ENCODE measurements at places on chromosomes 2 and 18. TPM values are rescaled to one million over a fixed set of nuclear protein-coding genes. Genes with fewer than 3 reads are reported as not detected.
A peak's percentile ranks its signal among the peaks of the same experiment; 100 is the strongest.

DNA sequence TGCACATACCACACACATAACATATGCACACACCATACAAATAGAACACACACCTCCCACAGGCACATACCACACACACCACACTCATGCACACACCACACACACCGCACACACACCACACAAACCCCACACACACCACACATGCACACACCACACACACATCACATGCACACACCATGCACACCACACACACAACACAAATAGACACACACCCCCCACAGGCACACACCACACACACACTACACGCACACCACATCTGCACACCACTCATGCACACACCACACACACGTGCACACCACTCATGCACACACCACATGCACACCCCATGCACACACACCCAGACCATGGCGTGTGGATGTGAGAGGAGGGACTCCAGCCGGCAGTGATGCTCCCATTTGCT is 161.7 kb upstream of the TPO start:
- no peak for DNase-seq
- H3K4me3 ChIP-seq = no peak overlapping the region
- H3K27me3 ChIP-seq = peaks cover 4% of the 10 kb centered on the region
- H3K27ac ChIP-seq = no peak overlapping the region

GRCh38 chr2:122145856-122146255 is 390.4 kb downstream of the TSN start:
- no peaks in the 10 kb centered on the region for H3K4me1 ChIP-seq
- no peaks in the 10 kb centered on the region for H3K27me3 ChIP-seq
- no peak overlapping the region for H3K4me3 ChIP-seq
- DNase-seq = no peak

DNA sequence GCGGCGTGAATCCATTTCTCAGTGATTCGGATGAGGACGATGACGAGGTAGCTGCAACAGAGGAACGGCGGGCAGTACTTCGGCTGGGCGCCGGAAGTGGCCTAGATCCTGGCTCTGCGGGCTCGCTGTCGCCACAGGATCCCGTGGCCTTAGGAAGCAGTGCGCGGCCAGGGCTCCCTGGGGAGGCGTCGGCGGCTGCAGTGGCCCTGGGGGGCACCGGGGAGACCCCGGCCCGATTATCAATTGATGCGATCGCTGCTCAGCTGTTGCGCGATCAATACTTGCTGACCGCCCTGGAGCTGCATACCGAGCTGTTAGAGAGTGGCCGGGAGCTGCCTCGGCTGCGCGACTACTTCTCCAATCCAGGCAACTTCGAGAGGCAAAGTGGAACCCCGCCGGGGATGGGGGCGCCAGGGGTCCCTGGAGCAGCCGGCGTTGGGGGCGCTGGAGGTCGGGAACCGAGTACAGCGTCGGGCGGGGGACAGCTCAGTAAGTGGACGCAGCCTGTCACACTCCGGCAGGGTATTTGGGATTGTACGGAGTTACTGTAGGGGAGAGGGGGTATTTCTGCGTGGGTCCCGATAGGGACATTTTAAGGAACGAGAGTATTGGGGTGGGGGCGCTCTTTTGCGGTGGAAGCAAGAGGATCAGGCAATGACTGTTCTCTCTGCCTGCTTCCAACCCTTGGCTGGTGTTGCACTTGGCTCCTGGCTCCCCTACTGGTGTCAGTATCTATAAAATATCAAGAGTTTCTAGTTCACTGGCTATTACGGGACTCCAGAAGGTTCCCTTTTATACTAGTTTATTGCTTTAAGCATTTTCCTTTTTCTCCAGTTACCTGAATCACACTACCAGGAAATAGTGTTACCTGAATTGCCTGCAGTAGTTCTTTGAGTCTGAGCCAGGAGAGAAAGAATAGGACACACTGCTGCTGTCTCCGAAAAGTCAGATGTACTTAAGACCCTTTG is 772 bp downstream of the RELCH start:
- peaks cover 13% of the 10 kb centered on the region for H3K4me1 ChIP-seq
- peak overlapping the region; percentile 73 for H3K4me3 ChIP-seq
- H3K27me3 ChIP-seq = no peaks in the 10 kb centered on the region
- DNase-seq = peak; percentile 27
- H3K36me3 ChIP-seq = no peaks in the 10 kb centered on the region

DNA sequence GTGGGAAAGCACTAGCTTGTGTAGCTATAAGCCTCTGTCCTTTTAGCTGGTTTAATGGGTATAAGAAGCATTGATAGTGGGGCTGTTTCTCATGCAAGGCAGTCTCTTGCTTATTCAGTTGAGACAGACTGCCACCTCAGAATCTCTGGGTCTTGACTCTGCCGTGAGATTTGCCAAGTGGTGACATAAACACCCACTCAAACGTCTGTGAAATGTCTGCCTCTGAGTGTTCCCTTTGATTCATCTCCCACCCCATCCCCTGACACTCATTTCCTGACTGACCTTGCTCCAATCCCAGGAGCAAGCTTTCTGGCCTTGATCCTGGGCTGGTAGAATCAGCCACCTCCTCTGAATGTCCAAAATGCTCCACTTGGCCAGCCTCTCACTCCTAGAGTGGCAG is 141.9 kb upstream of the RBMS1 start:
- H3K36me3 ChIP-seq = no peaks in the 10 kb centered on the region
- H3K4me3 ChIP-seq = no peak overlapping the region
- H3K4me1 ChIP-seq = peaks cover 42% of the 10 kb centered on the region
- peak; percentile 51 for DNase-seq
- H3K27ac ChIP-seq = peak overlapping the region; percentile 65

GRCh38 chr2:160911258-160911657 is 249.0 kb upstream of the TANK start:
- H3K27ac ChIP-seq = no peak overlapping the region
- H3K4me1 ChIP-seq = peaks cover 14% of the 10 kb centered on the region
- no peaks in the 10 kb centered on the region for H3K36me3 ChIP-seq
- no peaks in the 10 kb centered on the region for H3K27me3 ChIP-seq

GRCh38 chr2:211930331-211930730 is 608.3 kb downstream of the ERBB4 start:
- no peaks in the 10 kb centered on the region for H3K27me3 ChIP-seq
- H3K4me1 ChIP-seq = peaks cover 13% of the 10 kb centered on the region
- H3K27ac ChIP-seq = no peak overlapping the region

DNA sequence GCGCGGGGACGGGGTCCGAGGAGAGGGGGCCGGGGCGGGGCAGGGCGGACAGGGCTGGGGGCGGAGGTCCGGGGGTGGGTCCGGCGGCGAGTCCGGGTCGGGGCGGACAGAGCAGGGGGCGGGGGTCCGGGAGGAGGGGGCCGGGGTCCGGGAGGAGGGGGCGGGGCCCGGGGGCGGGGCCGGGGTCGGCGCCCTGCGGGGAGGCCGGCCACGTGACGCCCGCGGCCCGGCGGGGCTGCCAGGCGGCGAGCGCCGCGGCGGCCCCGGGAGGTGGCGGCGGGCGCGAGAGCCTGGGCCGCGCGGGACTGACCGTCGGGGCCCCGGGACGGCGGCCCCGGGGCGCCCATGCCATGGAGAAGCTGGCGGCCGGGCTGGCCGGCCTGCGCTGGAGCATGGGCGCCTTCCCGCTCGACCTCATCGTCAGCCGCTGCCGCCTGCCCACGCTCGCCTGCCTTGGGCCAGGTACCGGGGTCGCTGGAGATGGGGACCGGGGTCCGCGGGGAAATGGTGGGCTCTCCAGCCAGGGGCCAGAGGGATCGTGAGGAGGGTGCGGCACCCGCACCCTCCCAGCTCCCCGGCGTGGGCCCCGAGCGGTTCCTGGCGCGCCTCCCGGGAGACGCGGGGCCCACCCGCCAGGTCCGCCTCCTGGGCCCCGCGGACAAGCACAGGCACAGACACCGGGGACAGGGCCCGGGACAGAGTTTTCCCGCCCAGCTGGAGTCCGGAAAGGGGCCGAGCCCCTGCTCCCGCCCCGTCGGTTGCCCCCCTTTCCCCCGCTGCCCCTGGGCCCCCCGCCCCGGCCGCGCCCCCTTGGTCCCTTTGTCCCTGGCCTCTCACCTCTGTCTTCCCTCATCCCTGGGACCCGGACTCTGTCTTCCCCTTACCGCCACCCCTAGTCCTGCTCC is at the start of gene GAREM2:
Gene GAREM2, plus strand, starts transcription at position 218 of the 905 bp plus-strand sequence. Its CDS starts 133 bp downstream, at position 351.
- no peak for DNase-seq
- H3K4me3 ChIP-seq = peak within 1 kb of the TSS; percentile 35
- no peaks in the 10 kb centered on the region for H3K36me3 ChIP-seq
- H3K4me1 ChIP-seq = peaks cover 6% of the 10 kb centered on the region
- peaks cover 47% of the 10 kb centered on the region for H3K27me3 ChIP-seq

- H3K27ac ChIP-seq = no peak overlapping the region
- no peaks in the 10 kb centered on the region for H3K27me3 ChIP-seq
- H3K4me1 ChIP-seq = no peaks in the 10 kb centered on the region
- H3K4me3 ChIP-seq = no peak overlapping the region
Measured at GRCh38 chr2:78984386-78984785, 41.1 kb upstream of the REG3G start.

- no peaks in the 10 kb centered on the region for H3K36me3 ChIP-seq
- no peak overlapping the region for H3K4me3 ChIP-seq
- H3K27me3 ChIP-seq = no peaks in the 10 kb centered on the region
- no peak overlapping the region for H3K27ac ChIP-seq
Measured at GRCh38 chr2:3262437-3263388, 114.9 kb downstream of the EIPR1 start.

- H3K4me3 ChIP-seq = no peak overlapping the region
- no peaks in the 10 kb centered on the region for H3K36me3 ChIP-seq
- H3K27ac ChIP-seq = no peak overlapping the region
- no peaks in the 10 kb centered on the region for H3K27me3 ChIP-seq
- DNase-seq = peak; percentile 84
Measured at GRCh38 chr2:240229603-240230235, 89.3 kb upstream of the OTOS start.

GRCh38 chr2:119290859-119291587 is 67.4 kb downstream of the STEAP3 start:
- no peaks in the 10 kb centered on the region for H3K36me3 ChIP-seq
- no peak overlapping the region for H3K27ac ChIP-seq
- H3K4me1 ChIP-seq = no peaks in the 10 kb centered on the region
- H3K27me3 ChIP-seq = peaks cover 26% of the 10 kb centered on the region
- no peak overlapping the region for H3K4me3 ChIP-seq

- H3K36me3 ChIP-seq = no peaks in the 10 kb centered on the region
- peak; percentile 49 for DNase-seq
- no peaks in the 10 kb centered on the region for H3K4me1 ChIP-seq
- no peak overlapping the region for H3K4me3 ChIP-seq
- H3K27ac ChIP-seq = no peak overlapping the region
Measured at GRCh38 chr2:208501206-208501605, 94.6 kb downstream of the PTH2R start.

- H3K27ac ChIP-seq = no peak overlapping the region
- no peaks in the 10 kb centered on the region for H3K27me3 ChIP-seq
- no peaks in the 10 kb centered on the region for H3K4me1 ChIP-seq
- H3K36me3 ChIP-seq = no peaks in the 10 kb centered on the region
Measured at GRCh38 chr18:48562075-48562474, 23.2 kb downstream of the CTIF start.

DNA sequence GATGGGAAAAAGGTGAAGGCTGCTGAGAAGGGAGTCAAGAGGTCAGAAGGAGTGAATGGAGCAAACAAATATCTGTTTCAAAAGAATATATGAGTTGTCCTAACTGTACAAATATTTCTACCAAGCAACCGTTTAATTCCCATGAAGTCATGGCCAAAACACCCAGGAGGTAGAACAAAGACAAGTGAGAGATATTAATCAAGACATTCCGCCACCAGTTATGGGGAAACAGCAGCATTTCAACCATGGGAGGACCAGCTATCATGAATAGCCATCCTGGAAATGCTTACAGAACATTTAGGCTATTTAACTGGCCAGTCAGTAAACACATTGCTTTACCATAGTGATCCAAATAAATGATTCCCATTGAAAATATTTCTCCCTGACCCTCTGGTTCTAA is 396.3 kb downstream of the IRS1 start:
- no peak overlapping the region for H3K27ac ChIP-seq
- no peaks in the 10 kb centered on the region for H3K36me3 ChIP-seq
- no peak for DNase-seq
- no peak overlapping the region for H3K4me3 ChIP-seq
- no peaks in the 10 kb centered on the region for H3K27me3 ChIP-seq

GRCh38 chr2:152426801-152427200 is 91.8 kb downstream of the FMNL2 start:
- no peak for DNase-seq
- no peak overlapping the region for H3K27ac ChIP-seq
- H3K4me3 ChIP-seq = no peak overlapping the region
- no peaks in the 10 kb centered on the region for H3K4me1 ChIP-seq
- no peaks in the 10 kb centered on the region for H3K27me3 ChIP-seq
- H3K36me3 ChIP-seq = no peaks in the 10 kb centered on the region

DNA sequence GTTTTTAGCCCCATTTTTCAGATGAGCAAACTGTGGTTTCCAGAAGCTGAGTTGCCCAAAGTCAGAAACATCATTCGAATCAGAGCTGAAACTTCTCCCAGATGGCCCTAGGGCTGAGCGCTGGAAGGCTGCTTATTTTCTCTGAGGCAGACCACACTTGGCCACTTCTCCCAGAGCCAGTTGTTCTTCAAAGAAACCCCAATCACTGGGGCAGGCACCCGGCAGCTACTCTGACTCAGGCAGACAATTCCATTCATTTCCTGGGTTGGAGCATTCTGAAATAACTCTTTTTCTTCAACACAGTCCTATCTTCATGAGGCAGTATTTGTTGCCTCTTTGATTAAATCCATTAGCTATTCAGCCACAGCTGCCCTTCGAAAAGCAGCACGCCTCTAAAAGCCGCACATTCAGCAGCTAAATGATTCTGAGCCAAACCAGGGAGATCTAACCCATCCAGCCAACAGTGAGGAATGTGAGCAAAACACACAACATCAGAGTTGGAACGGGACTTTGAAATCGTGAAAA is 40.9 kb downstream of the LRATD1 start:
- H3K36me3 ChIP-seq = no peaks in the 10 kb centered on the region
- no peak overlapping the region for H3K4me3 ChIP-seq
- DNase-seq = no peak
- no peaks in the 10 kb centered on the region for H3K4me1 ChIP-seq
- no peak overlapping the region for H3K27ac ChIP-seq

GRCh38 chr18:6207116-6207515 is 207.6 kb downstream of the L3MBTL4 start:
- H3K36me3 ChIP-seq = no peaks in the 10 kb centered on the region
- H3K27me3 ChIP-seq = no peaks in the 10 kb centered on the region
- H3K4me1 ChIP-seq = no peaks in the 10 kb centered on the region
- no peak overlapping the region for H3K27ac ChIP-seq
- H3K4me3 ChIP-seq = no peak overlapping the region

GRCh38 chr2:104945866-104946265 is 92.0 kb downstream of the POU3F3 start:
- H3K4me1 ChIP-seq = no peaks in the 10 kb centered on the region
- DNase-seq = no peak
- no peaks in the 10 kb centered on the region for H3K36me3 ChIP-seq
- H3K4me3 ChIP-seq = no peak overlapping the region
- H3K27ac ChIP-seq = no peak overlapping the region

- H3K27me3 ChIP-seq = peaks cover 6% of the 10 kb centered on the region
- no peak overlapping the region for H3K27ac ChIP-seq
- H3K36me3 ChIP-seq = no peaks in the 10 kb centered on the region
- H3K4me1 ChIP-seq = no peaks in the 10 kb centered on the region
Measured at GRCh38 chr2:38533180-38533579, 69.5 kb downstream of the HNRNPLL start.

The PAX8 gene
- polyA plus RNA-seq = not detected

The DAPL1 gene
- polyA plus RNA-seq = not detected

The PRSS56 gene
- polyA plus RNA-seq = not detected

The GREB1 gene
- polyA plus RNA-seq = 27.1 TPM

The CCT4 gene
- 228 TPM for polyA plus RNA-seq

The CHRNG gene
- 0.37 TPM for polyA plus RNA-seq

The CPSF3 gene
- polyA plus RNA-seq = 57.5 TPM

The WDR12 gene
- polyA plus RNA-seq = 76.3 TPM

The PRKCE gene
- 19.2 TPM for polyA plus RNA-seq

The SLC9A2 gene
- not detected for polyA plus RNA-seq

The EIPR1 gene
- 28.2 TPM for polyA plus RNA-seq

The CYBRD1 gene
- 1.7 TPM for polyA plus RNA-seq

Measured in cardiac muscle cell (in vitro differentiated cells and primary cell).